ENCODE measurements at places on chromosomes 7 and 10.

DNA sequence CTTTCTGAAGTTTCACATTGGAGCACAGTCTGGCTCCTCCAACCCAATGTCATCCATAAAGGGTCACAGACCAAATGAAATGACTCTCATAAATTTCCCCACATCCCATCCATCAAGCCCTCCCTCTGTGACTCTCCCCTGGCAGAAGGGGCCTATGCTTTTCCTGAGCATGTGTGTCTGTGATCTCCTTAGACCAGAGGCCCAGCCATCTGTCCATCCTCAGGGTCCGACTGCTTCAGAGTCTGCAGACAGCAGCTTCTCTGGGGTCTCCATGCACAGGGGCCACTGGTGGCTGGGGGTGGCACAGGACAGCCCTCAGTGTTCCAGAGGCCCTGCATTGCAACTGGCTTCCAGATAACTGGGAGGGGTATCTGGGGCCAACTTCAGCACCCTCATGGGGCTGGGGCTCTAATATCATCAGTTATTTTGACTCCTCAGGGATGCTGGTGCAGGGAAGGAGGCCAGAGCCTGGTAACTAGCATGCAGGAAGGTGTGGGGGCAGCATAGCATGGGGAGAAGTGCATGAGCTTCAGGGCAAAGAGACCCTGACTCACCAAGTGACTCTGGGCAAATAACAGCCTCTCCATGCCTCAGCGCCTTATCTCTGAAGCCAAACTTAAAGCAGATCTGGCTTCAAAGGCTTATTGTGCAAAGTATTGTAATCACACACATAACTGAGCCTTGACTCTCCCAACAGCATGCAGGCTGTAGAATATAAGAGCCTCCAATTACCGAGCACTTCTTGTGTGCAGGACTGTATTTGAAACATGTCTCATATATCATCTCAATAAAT lies 266.9 kb downstream of the GRID1 start:
- no peak for DNase-seq

- no peak for DNase-seq
Measured at GRCh38 chr10:96988426-96988825, 156.3 kb downstream of the LCOR start.

DNA sequence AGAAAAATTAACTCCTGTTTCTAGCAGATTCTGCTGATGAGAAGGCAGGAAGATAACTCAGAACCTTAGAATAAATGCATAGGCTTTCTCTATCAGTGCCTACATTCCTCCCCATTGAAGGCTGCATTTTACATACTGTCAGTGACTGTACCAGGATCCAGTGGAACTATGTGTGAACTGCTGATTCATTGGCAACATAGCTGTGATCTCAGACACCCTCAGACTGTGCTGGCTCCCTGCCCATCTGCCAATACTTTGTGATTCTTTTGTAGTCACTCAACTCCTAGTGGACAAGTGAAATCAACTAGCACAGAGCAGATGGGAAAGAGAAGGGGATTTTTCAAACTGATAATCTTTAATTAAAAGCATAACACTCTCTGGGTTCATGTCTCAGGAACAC lies 375.8 kb downstream of the MDFIC start:
- no peak for DNase-seq

DNA sequence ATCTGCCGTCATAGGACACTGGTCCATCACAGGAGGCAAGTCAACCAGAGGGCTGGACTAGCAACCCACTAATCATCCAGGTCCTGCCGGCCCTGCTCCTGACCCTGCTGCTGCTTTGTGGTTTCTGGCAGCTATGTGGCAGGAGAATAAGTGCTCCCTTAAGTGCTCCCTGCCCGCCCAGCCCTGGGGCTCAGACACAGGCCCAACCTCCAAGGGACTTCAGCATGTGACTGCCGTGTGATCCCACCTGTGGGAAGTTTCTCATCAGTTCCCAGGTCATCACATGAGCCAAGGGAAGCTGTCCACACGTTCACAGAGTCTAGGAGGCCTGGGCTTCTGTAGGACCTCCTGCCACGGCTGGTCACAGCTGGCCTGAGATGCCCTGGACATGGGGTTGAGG lies 34.2 kb upstream of the ZNF488 start:
- no peak for DNase-seq

GRCh38 chr7:92924800-92925199 lies 88.4 kb upstream of the CDK6 start:
- DNase-seq, result no peak

GRCh38 chr7:76302347-76303201 lies at the start of gene HSPB1:
TSS of gene HSPB1 (plus strand) at chr7:76302673. CDS start at chr7:76302713, 40 bp downstream.
- DNase-seq, result peak; percentile 90

DNA sequence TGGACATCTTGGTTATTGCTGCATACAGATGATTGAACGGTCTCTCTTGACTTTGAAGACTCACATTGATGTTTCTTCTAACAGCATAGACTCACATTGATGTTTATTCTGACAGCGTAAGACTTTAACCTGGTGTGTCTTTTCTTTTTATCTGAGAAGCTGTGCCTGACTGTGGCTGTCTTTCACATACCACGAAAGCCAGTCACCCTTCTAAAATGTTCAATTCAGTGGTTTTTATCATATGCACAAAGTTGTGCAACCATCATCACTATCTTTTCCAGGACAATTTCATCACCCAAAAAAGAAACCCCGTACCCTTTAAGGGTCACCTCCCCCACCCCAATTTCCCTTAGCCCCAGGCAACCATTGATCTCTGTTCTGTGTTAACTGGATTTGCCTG lies 24.7 kb downstream of the CELF2 start:
- DNase-seq, result no peak

GRCh38 chr7:118109607-118110006 lies 74.4 kb upstream of the LSM8 start:
- DNase-seq, result no peak

- no peak for DNase-seq
Measured at GRCh38 chr7:975702-976473, 539 bp upstream of the COX19 start.

- DNase-seq, result no peak
Measured at GRCh38 chr7:134943785-134944400, 42.4 kb upstream of the AGBL3 start.

DNA sequence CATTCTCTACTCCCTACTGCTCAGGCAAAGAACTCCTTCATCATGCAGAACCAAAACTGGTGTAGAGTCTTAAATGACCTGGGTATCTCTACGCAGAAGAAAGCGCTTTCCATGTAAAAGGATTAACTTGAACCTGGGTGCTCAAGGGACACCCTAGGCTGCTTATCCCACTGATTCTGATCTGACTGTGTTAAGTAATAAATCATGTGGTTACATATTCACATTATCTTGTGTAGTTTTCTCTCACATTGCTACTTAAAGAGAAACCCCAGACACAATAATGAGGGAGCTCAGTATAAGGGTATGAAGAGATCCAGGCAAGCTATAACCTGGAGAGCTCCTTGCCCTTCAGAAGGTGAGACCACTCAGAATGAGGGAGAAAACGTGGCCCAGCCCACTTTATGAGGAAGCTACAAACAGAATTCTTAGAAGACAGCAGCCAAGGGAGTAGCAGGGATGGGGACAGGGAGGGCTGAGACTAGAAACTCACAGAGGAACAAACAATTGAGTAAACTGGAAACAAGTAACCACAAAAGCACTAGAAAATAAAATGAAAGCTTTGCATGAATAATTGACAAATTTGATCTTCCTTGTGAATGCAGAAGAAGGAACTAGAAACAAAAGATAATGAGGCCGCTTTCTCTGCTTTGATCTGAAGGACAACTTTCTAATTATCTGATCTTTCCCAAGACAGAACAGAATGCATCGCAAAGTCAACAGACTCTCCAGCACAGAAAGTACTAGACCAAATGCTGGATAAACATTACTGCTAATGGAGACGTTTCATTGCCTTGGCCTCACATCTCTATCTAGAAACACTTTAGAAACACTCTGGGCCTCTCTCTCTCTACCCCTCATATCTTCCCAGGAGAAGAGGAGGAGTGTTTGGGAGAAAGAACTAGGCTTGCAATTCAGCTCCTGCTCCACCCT lies 76.1 kb downstream of the LRRC17 start:
- no peak for DNase-seq

GRCh38 chr7:7099584-7100014 lies 82.7 kb upstream of the C1GALT1 start:
- DNase-seq, result peak; percentile 71

DNA sequence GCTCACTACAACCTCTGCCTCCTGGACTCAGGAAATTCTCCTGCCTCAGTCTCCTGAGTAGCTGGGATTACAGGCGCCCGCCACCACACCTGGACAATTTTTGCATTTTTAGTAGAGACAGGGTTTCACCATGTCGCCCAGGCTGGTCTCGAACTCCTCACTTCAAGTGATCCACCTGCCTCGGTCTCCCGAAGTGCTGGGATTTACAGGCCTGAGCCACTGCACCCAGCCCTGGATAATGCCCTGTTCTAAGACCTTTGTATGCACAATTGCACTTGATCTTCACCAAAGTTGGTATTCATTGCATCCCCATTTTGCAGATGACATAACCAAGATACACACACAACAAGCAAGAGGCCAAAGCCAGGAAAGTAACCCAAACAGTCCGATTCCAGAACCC lies 97.7 kb upstream of the CARD11 start:
- no peak for DNase-seq

- peak; percentile 20 for DNase-seq
Measured at GRCh38 chr7:155285833-155286232, 11.8 kb upstream of the INSIG1 start.

- no peak for DNase-seq
Measured at GRCh38 chr10:130777507-130778165, 533.9 kb downstream of the TCERG1L start.

- DNase-seq, result peak; percentile 88
Measured at GRCh38 chr7:15839416-15840100, 153.1 kb upstream of the MEOX2 start.

DNA sequence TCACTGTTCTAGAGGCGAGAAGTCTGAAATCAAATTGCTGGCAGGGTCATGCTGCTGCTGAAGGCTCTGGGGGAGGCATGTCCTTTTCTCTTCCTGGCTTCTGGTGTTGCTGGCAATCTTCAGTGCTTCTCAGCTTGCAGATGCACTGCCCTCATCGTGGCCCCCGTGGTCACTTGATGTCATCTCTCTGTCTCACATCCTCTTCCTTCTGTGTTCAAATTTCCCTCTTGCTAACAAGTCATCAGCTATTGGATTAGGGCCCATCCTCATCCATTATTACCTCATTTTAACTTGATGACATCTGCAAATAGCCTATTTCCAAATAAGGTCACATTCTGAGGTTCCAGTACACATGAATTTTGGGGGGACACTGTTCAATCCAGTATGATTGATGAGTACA lies 36.6 kb upstream of the SRGN start:
- DNase-seq, result no peak

DNA sequence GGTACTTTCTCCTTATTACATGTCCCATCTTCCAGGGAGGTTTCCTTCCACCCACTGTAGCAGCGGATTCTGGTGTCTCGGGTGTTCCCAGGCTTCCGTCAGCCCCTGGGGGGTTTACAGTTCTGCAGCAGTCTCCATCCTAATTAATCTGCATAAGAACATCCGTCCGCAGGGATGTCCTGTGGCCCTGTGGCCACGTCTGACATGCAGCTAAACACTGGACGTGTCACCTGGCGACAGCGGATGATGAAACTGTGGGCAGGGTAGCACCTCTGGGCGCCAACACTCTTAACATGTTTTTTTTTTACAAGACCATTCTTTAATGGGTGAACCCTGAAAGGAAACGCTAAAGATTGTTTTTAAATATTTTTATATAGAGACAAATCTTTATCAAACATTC lies 58.2 kb downstream of the DIP2C start:
- no peak for DNase-seq

- DNase-seq, result no peak
Measured at GRCh38 chr7:40836218-40836617, 701.4 kb downstream of the SUGCT start.

GRCh38 chr10:89217057-89217990 lies 10.2 kb upstream of the CH25H start:
- no peak for DNase-seq
